ENCODE measurements at places on chromosomes 11 and 22.

- no peak for DNase-seq
Measured at GRCh38 chr11:134761926-134762247, 349.8 kb upstream of the B3GAT1 start.

- no peak for DNase-seq
Measured at GRCh38 chr11:81495699-81496292, 1237.9 kb downstream of the FAM181B start.

- DNase-seq = no peak
Measured at GRCh38 chr11:76857781-76858410, 2.8 kb upstream of the ACER3 start.

DNA sequence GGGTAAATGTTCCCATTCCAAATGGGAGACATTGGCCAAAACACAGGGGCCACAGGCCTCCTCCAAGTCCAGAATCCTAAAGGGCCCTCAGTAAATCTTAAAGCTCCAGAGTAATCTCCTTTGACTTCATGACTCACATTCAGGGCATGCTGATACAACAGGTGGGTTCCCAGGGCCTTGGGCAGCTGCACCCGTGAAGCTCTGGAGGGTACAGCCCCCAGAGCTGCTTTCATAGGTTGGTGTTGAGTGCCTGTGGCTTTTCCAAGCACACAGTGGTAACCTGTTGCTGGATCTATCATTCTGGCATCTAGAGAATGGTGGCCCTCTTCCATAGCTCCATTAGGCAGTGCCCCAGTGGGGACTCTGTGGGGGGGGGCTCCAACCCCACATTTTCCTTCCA is 54.0 kb downstream of the NELL1 start:
- DNase-seq = no peak

Data from NCI-H524 treated with DMSO at 0.1 percent for 48 hours (cell line).